ENCODE measurements at places on chromosomes 2 and 18. TPM values are rescaled to one million over a fixed set of nuclear protein-coding genes. Genes with fewer than 3 reads are reported as not detected.

GRCh38 chr2:33384599-33384961 is 91.9 kb upstream of the RASGRP3 start:
- DNase-seq = no peak

DNA sequence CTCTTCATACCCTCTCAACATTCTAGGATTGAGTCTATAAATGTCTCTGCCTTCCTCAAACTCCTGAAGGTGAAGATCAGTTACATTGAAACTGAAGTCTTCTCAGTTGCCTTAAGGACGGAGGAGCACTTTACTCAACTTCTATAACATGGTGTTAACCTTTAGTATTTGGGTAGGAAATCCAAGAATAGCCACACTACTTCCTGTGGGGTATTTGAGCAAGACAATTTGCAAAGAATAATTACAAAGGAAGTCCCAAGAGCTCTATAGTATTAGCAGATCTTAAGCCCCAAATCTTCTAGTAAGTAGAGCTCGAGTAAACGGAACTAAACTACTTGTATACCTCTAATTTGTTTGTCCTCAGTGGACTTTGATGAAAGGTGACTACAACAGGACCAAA is 80.9 kb downstream of the SP100 start:
- DNase-seq = no peak

The DTNA gene
- total RNA-seq = 7.3 TPM

The G6PC2 gene
- not detected for total RNA-seq

- DNase-seq = no peak
Measured at GRCh38 chr2:48607307-48608014, 10.2 kb upstream of the GTF2A1L start.

DNA sequence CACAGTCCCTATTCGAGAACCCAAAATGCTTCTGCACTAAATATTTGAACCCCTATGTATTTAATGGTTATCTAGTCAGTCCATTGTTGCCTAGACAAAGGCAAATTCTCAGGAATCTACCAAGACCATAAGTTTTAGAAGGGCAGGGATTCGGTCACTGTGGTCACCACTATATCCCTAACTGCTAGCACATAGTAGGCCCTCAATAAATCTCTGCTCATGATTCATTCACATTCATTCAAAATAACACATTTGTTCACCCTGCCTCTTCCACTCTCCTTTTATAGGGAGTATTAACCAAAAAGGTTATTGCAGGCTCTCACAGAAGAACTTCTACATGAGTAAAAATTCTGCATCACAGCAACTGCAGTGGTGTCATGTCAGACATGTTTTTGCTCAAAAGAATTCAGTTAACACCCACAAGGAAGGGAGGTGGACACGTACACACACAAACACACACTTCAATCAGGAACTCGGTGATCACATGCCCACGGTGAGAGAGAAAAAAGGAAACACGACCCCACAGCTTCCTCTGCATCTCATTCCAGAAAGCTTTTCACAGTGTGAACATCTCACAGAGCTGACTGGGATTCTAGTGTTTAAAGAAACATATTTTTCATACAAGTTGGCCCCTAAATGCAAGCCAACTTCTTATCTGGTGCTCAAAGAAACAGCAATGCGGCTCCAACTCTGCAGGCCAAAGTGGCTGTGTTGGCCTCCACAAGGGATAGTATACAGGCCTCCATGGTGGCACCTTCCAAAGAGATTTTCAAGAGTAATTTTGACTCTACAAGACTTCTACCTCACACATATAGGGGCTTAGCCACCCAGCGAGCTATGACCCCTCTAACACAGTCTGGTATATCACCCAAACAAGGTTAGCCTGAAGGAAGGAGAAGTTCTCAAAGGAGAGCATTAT is 98.0 kb downstream of the ANKRD44 start:
- DNase-seq = no peak

The PAX8 gene
- total RNA-seq = 0.11 TPM

DNA sequence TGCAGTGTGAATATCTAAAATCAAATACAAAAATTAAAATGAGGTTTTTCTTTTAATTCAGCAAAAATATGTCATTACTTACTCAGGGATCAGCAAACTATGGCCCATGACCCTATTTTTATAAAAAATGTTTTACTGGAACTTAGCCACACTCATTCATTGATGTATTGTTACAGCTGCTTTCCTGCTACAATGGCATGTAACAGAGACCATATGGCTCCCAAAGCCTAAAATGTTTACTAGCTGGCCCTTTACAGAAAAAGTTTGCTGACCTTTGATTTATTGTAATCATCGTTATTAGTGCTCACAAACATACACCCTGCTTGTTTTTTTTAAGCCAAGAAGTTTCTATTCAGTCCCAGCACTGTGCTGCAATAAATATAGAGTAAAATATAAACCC is 120.3 kb downstream of the PLA2R1 start:
- DNase-seq = no peak

The TUBA3E gene
- not detected for total RNA-seq

DNA sequence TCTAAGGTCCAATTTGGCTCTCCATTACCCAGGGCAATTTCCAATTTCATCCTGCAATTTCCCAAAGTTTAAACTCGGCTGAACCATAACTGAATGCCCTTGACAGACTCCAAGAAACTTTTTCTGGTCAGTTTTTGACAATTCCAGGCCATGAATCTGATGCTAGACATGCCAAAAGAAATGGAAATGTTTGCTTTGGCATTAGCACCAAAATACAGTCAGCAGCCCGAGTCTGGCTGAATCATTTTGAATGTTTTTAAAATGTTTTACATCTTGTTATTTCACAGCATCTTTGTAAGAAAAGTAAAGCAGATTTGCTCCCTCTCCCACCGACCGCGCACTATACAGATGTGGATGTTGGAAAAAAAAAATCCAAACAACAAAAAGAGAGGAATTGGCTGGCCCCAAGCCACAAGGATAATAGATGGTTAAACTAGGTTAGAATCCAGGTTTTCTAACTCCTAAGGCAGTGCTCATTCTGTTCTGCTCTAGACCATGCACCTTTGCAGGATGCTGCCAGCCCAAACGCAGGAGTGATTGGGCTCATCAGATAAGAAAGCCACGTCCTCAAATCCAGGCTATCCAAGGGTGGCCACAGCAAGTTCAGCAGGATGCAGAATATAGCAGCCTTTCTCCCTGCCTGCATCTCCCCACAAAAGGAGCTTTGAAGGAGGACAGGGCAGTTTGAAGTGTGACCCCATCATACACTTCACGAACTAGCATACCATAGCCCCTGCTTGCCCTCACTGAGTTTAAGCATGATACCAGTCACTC is 167.5 kb downstream of the ALK start:
- DNase-seq = no peak

- no peak for DNase-seq
Measured at GRCh38 chr2:133377021-133377481, 191.2 kb downstream of the NCKAP5 start.

GRCh38 chr2:216637472-216637871 is 4.3 kb downstream of the IGFBP2 start:
- no peak for DNase-seq

The GPBAR1 gene
- not detected for total RNA-seq

DNA sequence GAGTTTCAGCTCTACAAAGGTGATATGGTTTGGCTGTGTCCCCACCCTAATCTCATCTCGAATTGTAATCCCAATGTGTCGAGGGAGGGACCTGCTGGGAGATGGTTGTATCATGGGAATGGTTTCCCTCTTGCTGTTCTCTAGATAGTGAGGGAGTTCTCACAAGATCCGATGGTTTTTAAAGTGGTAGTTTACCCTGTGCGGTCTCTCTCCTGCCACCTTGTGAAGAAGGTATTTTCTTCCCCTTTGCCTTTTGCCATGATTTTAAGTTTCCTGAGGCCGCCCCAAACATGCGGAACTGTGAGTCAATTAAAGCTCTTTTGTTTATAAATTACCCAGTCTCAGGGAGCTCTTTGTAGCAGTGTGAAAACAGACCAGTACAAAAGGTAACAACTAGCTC is 306.0 kb downstream of the LRP1B start:
- DNase-seq = no peak
